ENCODE measurements at places on chromosomes 3 and 15.
A peak's percentile ranks its signal among the peaks of the same experiment; 100 is the strongest.

GRCh38 chr3:187740421-187741399 lies 4.6 kb downstream of the BCL6 start:
- peak; percentile 60 for DNase-seq

- no peak for DNase-seq
Measured at GRCh38 chr3:149716984-149717383, 35.3 kb downstream of the COMMD2 start.

DNA sequence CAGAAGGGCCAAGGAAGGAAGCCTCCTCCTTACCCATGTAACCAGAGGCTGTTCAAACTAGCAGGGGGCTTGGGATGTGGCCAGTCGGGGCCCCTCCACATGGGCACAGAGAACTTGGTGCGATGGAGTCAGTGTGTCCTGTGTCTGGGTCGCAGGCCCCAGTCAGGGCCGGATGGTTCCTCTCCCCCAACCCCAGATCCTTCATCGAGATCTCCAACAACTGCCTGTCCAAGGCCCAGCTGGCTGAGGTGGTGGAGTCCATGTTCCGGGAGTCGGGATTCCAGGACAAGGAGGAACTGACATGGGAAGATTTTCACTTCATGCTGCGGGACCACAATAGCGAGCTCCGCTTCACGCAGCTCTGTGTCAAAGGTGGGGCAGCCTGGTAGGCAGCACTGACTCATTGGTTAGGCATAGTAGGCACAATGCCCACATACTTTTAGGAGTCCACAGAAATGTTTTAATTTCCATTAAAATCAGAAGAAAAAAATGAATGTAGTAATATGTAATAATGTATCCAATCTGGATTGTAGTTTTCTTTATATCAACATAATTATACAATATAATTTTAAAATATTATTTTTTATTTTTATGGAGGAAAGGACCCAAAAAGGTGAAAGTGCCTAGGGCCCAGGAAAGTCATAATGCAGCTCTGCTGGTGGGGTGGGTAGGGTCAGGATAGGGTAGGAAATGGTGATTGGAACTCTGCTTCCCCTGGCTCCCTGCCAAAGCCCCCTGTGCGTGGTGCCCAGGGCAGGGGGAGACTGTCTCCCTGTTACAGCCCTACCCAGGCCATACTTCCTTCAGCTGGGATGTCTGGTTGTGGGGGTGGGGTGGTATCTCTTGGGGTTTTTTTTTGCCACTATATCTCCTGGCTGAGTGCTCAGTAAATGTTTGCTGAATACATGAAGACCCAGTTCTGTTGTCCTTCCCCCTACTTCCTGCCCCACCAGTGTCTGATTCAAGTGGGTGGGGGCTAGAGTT lies 18.6 kb downstream of the DUOX1 start:
- no peak for DNase-seq

DNA sequence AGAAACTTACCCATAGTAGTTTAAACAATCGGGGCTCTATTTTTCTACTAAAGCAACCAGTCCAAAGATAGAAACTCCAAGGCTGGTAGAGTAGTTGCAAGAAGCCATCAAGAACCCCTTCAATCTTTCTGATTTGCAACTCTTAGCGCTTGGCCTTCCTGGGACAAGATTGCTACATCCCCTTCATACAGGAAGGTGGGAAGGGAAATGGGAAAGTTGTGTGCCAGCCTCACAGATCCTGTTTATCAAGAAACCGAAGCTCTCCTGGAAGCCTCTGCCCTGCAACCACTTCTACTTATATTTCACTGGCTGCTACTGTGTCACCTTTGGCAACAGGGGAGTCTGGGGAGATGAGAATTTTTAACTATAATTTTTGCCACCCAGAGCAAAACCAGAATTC lies 46.2 kb downstream of the OSBPL10 start:
- DNase-seq: peak; percentile 67

- no peak for DNase-seq
Measured at GRCh38 chr3:14869917-14870782, 51.4 kb downstream of the FGD5 start.

- no peak for DNase-seq
Measured at GRCh38 chr15:62089616-62090015, 22.8 kb downstream of the C2CD4A start.
